ENCODE measurements at places on chromosomes 1 and 21.

DNA sequence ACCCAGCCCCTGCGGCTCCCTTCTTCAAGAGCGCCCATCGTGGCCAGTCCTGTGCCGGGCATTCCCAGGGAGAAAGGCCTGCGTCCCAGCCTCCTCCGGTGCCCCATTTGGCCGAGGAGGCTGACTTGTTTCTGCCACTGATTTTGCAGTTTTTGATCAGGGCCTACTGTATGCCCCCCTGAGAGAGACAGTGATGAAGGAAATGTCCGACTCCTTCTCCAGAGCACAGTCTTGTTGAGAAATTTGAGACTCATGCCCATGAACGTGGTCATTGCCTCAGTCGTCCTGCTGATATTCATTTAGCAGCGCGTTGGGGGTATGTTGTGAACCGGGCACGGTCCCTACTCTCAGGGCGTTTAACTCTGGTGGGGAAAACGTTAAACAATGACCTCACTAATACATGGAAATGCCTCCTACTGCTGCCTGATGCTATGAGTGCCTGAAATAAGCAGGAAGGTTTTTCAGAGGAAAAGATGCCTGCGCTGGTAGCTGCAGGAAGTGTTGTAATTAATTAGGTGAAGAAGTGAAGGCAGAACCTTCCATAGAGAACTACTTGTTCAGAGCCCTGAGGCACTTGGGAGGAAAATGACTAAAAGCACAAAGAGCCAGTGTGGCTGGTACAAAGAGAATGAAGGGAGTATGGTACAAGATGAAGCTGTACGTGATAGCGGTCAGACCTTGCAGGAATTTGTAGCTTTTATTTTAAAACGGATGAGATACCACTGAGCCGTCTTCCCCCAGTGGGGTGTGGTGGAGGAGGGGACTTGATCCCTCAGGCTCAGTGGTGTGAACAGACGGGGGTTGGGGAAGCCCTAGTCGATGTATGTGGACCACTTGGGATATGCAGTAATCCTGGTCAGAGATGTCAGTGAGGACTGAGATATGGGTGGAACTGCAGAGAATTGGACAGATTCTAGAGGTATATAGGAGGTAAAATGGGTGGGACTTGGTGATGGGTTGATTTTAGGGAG, 730 bp downstream of the ZCCHC17 start:
- no peak for DNase-seq

DNA sequence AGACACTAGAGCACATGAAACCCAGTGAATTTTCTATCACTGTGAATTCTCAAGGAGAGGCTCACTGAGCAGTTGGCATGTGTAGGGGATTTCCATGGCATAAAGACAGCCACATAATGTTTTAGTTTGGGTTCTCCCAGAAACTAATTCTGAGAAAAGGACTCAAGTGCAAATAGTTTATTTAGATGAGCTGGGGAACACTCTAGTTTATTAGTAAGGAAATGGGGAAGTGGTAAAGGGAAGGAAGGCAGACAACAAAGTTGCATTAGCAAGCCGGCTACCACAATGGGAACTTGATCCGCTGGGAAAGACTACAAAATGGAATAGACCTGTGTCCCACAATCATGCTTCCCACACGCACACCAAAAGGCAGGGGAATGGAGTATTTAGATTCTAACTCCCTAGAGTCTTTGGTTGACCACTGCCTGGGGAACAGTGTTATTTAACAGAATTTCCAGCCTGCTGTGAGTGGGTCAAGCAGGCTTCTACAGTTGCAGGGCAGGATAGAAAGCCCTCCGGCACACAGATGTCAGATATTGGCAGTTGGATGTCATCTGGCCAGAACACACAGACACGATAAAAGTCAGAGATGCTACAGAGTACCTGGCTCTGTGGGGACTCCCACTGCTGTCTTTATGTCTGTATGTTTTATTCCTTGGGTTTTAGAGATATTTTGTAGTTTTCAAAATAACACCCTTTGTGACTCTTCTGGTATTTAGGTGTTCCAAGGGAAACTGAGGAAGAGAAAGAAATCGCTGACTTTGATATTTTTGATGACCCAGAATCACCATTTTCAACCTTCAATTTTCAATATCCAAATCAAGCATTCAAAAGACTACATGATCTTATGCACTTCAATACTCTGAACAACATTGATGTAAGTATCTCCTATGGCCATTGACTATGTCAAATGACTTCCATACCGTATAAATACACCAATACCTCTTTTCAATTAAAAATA, 150.1 kb downstream of the PLA2G4A start:
- DNase-seq: no peak

DNA sequence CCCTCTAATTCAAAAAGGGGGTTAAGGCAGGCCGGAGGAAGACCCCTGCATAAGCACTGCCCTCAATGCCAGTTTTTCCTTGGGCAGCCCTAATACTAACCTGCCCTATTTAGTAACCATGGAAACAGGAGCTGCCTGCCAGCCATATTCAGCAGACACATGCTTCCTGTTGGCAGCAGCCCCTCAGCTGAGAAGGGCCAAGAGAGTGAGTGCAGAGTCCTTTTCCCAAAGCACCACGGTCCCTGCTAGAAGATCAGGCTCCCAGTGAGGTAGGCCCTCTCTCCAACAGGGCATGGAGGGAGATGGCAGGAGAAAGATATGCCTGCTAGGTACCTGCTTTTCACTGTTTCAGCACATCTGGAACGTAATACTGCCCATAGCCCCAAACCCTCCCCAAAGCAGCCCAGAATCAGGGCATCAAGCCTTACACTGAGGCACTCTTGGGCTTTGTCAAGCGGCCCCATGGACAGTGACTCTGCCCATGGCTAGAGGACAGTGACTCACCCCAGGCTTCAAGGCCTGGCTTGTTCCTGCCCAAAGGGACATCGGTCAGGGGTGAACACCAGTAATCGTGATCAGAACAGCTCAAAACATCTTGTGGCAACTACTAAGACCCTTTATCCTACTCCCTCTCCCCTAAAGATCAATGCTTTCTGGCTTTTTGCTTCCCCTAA, 64.5 kb downstream of the BCAR3 start:
- DNase-seq: peak; percentile 61

GRCh38 chr21:26164311-26164710, 6.3 kb downstream of the APP start:
- DNase-seq: no peak

DNA sequence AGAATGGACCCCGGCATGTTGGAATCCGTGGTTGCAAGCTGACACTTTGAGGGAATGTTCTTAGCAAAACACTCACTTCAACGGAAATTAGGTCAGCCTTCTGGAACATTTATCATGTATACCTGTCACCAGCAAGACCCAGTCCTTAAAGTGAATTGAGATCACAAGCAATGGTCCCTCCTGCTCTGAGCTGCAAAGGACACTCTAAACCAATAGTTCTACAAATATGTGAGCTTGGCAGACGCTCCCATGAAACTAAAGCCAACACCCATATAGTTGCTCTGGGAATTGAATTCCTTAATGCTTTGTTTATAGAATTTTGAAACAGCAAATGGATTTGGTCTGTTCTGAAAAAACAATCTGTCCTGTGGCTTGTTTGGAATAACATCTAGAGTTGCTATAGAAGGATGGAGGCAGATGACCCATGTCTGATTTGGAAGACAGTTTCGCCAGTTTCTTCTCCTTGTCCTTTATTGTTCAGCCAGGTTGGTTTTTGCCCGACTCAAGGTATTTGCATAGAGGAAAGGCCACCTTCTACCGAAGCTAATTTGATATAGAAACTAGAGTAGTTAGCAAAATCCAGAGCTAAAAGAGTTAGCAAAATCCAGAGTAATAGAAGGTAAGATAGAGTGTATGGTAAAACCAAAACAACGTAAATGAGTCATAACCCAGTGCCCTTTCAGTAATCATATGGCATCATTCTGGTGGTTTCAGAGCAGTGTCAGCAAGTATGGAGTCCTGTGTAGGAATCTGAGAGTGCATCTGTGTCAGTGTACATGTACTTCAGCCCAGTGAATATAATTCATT, 236.2 kb downstream of the NFIA start:
- peak; percentile 66 for DNase-seq

All from pulmonary artery endothelial cell (primary cell).